ENCODE measurements at places on chromosomes 13 and 19.
A peak's percentile ranks its signal among the peaks of the same experiment; 100 is the strongest.

- no peak for DNase-seq
These were observed 192.7 kb upstream of the MIR17HG start for GRCh38 chr13:91154558-91155353.

GRCh38 chr13:79340490-79340889 is 65.6 kb downstream of the RBM26 start:
- no peak for DNase-seq

- DNase-seq = no peak
These were observed 305.5 kb downstream of the DCT start for GRCh38 chr13:94174009-94174408.

GRCh38 chr13:113656831-113657671 is 947 bp downstream of the ATP4B start:
- DNase-seq = no peak

- DNase-seq = no peak
These were observed 304.7 kb downstream of the ENOX1 start for GRCh38 chr13:43482026-43482425.

DNA sequence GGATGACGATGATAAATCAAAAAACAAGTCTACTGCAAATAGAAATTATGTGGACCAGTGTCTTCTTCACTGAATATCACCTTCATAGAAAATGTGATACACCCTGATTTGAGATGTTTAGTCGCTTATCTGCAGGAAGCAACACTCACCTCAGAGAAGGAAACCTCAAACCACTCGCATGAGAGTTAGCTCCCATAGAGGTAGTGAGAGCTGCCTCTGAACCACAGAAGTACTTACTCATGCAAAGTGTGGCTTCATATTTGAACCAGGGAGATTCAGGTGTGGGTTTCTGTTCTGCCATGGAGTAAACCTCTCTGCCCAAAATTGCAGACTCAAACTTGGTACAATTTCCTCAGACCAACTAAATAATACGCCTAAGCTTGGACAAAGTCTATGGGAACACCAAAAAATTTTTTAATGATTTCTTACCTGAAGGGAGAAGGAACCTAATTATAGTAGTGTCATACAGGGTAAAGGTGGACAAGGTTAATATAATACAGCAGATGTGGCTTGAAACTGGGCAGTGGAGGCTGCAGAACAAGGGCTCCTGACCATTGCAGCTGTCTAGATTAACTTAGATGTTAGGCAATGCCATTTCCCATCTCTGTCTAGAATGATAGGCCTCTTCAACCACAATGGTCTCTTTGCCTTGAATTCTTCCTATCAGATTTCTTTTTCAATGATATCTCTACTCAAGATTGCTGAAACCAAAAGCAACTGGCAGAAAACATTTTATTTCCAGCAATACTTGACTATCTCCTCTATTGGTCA is 29.6 kb upstream of the RCBTB2 start:
- DNase-seq = no peak

GRCh38 chr13:107203146-107203847 is 635.4 kb upstream of the ARGLU1 start:
- peak; percentile 57 for DNase-seq

- no peak for DNase-seq
These were observed 12.2 kb downstream of the TPM4 start for GRCh38 chr19:16088351-16089009.

DNA sequence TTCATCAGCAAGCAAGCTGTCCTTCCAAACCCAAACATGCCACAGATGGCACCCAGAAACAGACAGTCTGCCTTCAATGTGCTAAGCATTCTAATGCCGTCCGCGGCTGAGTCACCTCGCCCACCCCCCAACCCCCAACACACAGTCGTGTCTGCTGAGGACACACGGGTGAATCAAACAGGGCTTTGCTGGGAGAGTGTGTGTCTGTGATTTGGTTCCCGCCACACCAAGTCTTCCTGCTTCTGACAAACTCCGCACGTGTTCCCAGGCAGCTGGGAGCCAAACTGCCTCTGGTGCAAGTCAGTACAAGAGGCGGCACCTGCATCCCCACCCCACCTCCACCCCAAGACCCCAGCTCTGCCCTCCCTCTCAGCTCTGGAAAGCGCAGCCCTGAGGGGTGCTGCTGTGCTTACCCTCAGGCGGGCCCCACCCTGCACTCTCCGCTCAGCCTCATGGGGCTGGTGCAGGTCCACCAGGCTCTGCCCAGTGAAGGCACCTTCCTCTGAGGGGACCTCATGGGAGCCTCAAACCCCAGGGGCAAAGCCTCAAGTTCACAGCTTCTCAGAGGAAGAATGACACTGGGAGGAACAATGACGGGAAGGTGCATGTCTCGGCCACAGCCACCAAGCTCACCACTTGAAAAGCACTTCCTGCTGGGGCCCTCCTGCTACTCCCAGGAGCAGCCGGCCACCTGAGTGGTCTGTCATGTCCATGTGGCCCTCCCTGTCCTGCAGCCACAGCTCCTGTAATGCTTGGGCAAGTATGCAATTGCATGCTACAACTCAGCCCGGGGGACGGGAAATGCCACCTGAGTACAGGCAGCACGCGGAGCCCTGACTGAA is 15.0 kb upstream of the SLC35E1 start:
- DNase-seq = no peak

- no peak for DNase-seq
These were observed 39.7 kb downstream of the RCBTB1 start for GRCh38 chr13:49545661-49546060.

DNA sequence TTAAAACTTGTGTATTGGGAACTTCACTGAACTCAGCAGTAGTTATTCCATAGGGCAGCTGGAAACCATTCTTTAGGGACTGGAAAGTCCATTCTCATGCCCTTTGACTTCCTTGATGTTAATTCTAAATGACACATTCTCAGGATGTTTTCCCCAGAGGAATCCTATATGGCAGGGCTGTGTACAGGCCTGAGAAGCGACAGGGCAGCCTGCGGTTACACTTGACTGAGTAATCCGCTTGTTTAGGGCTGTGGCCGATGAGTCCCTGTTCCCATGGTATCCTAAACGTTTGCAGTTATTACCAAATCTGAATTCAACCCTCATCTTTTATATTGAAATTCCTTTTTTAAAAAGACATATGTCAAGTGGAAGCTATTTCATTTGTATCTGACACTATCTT is 83.5 kb downstream of the COL4A2 start:
- DNase-seq = no peak

- DNase-seq = peak; percentile 53
These were observed 22.3 kb upstream of the XPO4 start for GRCh38 chr13:20924758-20925394.

DNA sequence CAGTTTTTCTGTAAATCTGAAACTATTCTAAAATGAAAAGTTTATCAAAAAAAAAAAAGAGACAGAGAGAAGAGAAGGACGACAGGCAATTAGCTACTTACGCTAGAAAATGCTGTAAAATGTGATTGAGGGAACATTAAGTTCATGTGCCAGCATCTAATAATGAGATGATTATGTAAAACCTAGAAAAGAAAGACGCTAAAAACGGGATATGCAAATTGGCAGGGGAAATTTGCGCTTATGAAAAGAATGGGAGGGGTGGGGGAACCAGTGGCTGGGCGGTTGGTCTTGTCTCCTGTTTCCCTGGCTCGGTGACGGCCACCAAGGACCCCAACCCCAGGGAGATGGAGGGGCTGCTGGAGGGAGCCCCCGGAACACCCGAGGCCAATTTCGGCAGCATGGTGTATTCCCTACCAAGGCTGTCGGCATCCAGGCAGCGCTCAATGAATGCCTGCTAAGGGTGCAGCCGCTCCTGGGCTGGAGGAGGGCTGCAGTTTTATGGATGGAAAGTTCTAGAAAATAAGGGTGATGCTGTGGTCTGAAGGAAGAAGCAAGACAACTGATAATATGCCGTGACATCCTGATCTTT is 34.2 kb downstream of the GNG7 start:
- no peak for DNase-seq

DNA sequence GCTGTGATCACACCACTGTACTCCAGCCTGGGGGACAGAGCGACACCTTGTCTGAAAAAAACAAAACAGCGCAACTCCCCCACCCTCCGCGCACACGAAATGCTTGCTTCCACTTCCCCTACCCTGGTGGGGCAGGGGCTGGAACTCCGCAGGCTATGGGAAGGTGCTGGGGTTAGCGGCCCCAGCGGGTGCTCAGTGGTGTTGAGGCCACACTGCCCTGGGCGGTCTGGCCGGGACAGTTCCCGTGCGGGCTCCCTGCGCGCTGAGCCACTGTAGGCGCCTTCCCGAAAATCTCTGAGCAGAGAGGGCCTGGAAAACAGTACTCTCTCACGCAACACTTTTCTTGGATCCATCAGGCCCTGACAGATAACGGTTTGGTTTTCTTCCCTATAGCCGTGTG is 1.1 kb upstream of the WTIP start:
- DNase-seq = no peak

GRCh38 chr19:6232601-6233055 is 47.1 kb downstream of the MLLT1 start:
- DNase-seq = no peak

- DNase-seq = no peak
These were observed 5.1 kb downstream of the JUNB start for GRCh38 chr19:12796146-12797071.

DNA sequence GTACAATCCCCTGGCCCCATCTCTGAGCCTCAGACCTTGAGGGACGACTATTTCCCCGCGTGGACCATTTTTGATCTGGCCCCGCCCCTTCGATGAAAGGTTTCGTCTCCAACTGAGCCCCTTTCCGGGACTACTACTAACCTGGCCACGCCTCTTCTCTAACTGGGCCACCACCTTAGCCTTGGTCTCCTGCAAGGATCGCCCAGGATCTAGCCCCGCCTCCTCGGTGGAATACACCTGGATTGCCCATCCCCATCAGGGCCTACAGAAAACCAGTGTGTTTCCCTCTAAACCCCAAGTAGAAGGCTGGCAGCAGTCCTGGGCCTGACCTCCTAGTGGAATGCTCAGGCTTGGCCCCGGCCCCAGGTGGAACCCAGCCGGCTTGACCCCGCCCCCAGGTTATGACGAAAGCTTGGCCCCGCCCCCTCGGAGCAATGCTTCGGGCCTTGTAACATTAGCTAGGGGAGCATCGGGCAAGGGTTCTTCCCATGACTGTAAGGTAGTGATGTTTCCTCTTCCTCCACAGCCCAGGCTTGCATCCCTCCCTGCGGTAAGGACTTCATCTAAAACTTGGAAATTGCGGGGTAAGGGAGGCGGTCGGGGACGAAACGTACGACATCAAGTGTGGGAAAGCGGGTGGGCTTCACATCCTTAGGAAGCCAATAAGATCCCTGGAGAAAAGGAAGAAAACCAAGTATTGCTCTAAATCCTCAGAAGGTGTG is 9.1 kb downstream of the SPACA6 start:
- no peak for DNase-seq

- no peak for DNase-seq
These were observed 35.4 kb downstream of the PAN3 start for GRCh38 chr13:28173793-28174192.

GRCh38 chr19:19078801-19079200 is 15.0 kb downstream of the SLC25A42 start:
- DNase-seq = no peak

DNA sequence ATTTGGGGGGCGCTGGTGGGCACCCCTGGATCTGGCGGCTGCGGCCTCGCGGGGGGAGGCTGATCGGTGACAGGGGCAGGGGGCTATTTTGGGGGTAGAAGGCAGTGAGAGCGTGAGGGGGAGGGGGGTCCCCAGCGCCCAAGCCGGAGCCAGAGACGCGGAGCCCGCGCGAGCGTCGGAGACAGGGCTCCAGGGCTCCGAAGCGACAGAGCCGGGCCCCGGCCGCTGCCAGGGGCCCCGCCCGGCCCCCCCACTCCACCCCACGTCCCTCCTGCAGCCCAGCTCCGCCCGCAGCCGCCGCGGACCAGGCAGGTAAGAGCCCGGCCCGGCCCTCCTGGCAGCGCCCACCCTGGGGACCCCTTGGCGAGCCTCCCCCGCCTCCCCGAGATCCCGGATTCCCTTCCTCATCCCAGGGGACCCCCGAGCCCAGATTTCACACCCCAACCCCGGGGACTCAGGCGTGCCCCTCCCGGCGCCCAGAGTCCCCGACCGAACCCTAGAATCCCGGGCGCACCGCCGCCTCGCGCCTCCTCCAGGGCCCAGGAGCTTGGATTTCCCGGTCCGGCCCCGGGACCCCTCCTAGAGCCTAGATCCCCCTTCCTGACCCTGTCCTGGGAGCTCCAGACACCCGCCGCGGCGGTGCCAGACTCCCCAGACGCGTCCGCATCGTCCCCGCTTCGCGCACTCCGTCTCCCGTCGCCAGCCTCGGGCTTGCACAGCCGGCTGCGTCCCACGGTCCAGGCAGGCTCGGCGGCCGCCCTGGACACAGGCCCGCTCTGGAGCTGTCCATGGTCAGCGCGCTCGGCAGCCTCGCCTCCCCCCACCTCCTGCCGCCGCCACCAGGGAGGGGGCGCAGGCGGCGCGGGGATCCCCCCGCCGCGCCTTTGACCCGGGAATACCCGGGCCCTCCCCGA is at the start of gene PPFIA3:
PPFIA3 (plus strand) TSS at position 134 of the 914 bp plus-strand sequence. CDS start 8,330 bp downstream, outside the sequence.
- DNase-seq = no peak

DNA sequence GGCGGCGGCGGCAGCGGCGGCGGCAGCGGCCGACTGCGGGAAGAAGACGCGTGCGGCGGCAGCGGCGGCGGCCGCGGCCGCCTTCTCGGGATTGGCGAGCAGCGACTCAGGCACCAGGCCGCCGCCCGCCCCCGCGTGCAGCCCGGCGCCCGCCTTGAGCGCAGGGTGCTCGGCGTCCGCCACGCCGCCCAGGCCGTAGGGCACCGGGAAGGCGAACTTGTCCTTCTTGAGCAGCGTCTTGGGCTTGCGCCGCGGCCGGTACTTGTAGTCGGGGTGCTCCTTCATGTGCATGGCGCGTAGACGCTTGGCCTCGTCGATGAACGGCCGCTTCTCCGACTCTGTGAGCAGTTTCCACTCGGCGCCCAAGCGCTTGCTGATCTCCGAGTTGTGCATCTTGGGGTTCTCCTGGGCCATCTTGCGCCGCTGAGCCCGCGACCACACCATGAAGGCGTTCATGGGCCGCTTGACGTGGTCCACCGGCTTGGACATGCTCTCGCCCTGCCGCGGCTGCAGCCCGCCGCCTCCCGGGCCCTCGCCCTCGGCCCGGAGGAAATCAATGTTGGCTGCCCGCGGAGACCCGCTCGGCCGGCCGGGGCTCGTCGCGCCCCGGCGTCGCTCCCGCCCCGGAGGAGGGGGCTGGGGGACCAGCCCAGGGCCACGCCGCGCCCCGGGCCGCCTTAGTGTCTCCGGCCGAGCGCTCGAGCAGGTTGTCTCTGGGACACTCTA is 621 bp downstream of the SOX21 start:
- DNase-seq = no peak

GRCh38 chr13:99376132-99376531 is 68.9 kb upstream of the GPR183 start:
- DNase-seq = no peak

DNA sequence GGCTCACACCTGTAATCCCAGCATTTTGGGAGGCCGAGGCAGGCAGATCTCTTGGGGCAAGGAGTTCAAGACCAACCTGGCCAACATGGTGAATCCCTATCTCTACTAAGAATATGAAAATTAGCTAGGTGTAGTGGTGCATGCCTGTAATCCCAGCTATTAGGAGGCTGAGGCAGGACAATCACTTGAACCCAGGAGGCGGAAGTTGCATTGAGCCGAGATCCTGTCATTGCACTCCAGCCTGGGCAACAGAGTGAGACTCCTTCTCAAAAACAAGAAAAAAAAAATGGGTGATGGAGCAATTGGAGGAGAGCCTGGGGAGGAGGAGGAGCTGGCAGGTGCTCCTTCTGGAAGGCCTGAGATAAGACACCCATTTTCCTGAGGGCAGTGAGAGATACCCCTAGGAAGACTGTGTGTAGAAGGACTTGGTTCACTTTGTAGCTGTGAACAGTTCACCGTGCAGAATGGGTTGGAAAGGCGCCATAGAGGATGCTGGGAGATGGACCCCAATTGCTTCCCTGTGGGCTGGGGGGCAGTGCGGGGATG is 8.7 kb upstream of the CARM1 start:
- DNase-seq = no peak

- DNase-seq = no peak
These were observed 1998.6 kb upstream of the PCDH20 start for GRCh38 chr13:63414247-63414646.

All from COLO829 (cell line).